Stimulated activated CD4-positive, alpha-beta T cell treated with anti-CD3 and anti-CD28 coated beads, Interleukin-1b, Interleukin-23, amount 100 ng/mL, for 1 hour (primary cell): ENCODE measurements at places on chromosomes 2 and 18.

GRCh38 chr2:71965530-71965929, 182.1 kb downstream of the CYP26B1 start:
- no peak for DNase-seq

GRCh38 chr2:195456771-195457170, 200.3 kb upstream of the SLC39A10 start:
- no peak for DNase-seq

DNA sequence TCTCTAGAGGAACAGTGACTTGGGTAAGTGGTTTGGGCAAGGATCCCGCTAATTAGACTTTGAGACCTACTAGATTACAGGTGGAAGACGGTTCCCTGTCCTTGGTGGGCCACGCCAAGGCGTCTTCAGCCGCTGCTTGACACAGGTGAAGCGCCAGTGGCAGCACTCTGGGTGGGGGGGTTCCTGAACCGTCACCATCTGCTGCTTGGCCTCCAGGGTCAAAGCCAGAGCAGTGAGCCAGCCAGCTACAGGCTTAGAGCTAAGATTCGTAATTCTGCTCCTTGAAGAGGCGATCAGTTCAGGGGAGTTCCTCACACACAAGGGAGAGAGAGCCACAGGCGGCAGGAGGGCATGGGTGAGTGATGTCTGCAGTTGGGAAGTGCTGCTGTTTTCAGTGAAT, 39.4 kb upstream of the RBM44 start:
- no peak for DNase-seq

- DNase-seq = no peak
Observed at GRCh38 chr18:46821856-46822711, 65.2 kb upstream of the ST8SIA5 start.

GRCh38 chr18:72674710-72675109, 130.6 kb upstream of the CBLN2 start:
- no peak for DNase-seq

- no peak for DNase-seq
Observed at GRCh38 chr18:43049021-43049420, 66.5 kb downstream of the RIT2 start.

DNA sequence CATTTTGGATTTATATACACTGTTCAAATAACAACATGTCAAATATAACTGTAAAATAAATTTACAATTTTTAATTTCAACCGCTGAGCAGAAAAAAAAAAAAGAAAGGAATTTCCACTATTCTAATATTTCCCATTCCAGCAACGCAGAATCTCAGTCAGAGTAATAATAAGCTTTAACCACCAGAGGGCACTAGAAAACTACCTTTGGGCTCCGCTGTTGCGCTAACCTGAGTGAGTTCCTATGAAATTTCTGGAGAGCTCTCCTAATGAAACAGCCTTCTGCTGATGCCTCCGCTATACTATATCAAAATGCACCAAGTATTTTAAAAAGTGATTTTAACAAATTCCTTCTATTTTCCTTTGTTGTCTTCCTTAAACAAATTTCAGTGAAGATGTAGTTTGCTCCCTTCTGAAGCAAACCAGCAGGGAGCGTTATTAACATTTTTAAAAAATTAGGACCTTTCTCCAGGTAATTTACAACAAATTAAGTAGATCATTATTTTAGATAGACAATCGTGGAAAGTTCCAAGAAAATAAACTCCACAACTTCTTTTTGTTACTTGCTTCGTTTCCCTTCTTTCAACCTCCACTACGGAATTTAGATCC, 23.0 kb downstream of the ERMN start:
- no peak for DNase-seq

DNA sequence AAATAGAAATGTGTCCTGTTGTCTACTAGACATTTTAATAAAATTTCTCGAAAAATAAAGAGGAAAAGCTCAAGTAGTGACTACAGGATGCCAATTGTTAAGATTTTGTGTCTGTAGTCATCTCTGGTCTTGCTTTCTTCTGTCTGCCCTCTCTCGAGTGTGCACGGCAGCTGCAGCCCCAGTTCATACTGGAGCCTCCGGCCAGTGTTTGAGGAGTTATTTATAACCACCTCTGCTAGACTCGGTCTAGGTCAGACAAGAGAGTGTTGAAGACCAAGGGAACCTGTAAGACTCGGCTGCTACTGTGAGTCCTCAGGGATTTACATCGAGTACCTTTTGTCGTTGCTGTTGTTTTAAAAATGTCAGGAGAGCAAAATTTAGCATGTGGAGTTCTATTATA, 810.1 kb upstream of the POU3F3 start:
- no peak for DNase-seq

DNA sequence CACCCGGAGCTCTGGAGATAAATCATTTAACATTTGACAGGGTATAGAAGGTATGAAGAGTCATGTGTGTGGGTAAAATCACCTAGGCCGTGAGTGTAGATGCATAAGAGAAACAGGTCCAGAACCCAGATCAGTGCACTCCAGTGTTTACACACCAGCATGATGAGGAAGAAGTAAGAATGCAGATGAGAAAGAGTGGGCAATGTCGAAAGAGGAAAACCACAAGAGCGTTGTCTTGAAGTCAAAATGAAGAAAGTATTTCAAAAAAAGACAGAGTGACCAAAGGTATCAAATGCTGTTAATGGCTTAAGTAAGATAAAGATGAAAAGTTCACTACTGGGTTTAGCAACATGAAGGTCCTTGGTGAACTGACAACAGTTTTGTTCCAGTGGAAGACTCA, 32.0 kb upstream of the PLB1 start:
- no peak for DNase-seq

- DNase-seq = no peak
Observed at GRCh38 chr2:203261326-203262159, 22.7 kb downstream of the CYP20A1 start.

DNA sequence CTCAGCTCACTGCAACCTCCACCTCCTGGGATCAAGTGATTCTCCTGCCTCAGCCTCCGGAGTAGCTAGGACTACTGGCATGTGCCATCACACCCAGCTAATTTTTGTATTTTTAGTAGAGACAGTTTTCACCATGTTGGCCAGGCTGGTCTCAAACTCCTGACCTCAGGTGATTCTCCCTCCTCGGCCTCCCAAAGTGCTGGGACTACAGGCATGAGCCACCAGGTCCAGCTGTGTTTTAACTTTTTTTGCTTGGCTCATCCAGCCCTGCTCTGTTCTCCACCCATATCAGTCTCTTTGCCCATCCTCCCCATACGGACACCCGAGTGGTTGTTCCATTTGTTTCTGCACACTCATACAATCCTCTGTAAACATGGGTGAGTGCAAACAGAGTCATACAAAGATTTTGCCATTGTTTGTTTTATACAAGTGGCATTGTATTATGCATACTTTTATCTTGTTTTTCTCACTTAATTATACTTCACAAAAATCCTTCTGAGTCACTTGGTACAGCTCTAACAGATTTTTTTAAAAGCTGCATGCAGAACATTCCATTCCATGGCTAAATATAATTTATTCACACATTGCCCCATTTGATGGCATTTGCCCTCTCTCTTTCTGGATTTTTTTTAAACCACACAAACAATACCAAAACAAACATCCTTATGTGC, 5.3 kb downstream of the APOB start:
- DNase-seq = no peak

- peak; percentile 35 for DNase-seq
Observed at GRCh38 chr2:162153608-162154224, 1.7 kb upstream of the GCG start.

DNA sequence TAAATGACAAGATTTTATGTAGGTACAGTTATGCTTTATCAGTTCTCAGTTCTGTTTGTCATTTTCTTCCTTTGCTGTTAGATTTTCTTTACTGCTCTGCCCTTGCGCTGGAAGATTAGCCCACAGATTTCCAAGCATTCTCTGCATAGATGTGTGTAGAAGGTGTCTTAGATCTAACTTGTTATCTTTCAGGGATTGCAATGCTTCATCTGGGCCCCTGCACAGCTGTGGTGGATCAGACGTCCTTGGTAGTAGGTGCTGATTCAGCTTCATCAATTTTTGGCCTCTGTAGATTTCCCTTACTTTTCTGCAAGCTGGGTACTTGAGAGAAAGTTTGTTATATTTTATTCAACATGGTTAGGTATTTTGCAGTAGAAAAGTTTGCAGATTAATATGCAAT, 115.3 kb upstream of the LINC00305 start:
- no peak for DNase-seq

DNA sequence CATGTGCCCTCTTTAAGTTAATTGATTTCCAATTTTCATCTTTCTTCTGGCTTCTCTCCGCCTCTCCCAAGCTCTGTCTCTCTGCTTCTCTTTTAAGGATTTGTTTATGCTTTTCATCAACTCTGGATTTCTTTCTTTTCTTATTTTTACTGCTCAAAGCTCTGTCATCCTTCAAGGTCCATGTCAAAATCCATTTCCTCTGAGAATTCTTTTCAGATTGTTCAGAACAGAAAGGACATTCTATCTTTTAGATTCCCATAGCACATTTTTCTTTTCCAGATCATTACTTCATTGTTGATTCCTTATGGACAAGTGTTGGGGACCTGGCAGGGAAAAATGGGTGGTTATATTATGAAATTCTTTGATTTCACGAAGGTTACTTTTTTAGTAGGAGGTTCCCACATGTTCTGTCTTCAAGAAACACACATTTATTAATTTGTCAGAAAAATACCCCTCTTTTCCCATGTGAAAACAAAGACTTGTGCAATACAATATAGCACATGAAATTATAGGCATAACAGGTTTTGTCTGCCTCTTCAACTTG, 12.3 kb downstream of the PMAIP1 start:
- DNase-seq = no peak
